ENCODE measurements at places on chromosomes 1 and 21.
A peak's percentile ranks its signal among the peaks of the same experiment; 100 is the strongest.

DNA sequence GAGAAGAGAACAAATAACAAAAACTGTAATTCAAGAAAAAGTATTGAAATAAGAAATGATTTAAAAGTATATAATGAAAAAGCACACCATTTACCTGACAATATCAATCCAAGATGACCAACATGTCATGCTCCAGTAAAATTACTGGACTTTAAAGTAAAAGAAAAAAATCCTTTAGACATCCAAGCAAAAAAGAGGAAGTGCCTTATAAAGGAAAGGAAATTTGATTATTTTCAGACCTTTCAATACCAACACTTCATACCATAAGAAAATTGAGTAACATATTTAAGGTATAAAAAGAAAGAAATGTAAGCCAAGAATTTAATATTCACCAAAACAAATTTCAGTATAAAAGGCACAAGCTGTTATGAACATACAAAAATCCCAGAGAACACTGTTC is 46.2 kb upstream of the SSX2IP start:
- DNase-seq = no peak

- DNase-seq = no peak
Observed at GRCh38 chr1:182568647-182569284, 20.3 kb downstream of the RNASEL start.

- no peak for DNase-seq
Observed at GRCh38 chr1:82158981-82159380, 358.2 kb downstream of the ADGRL2 start.

DNA sequence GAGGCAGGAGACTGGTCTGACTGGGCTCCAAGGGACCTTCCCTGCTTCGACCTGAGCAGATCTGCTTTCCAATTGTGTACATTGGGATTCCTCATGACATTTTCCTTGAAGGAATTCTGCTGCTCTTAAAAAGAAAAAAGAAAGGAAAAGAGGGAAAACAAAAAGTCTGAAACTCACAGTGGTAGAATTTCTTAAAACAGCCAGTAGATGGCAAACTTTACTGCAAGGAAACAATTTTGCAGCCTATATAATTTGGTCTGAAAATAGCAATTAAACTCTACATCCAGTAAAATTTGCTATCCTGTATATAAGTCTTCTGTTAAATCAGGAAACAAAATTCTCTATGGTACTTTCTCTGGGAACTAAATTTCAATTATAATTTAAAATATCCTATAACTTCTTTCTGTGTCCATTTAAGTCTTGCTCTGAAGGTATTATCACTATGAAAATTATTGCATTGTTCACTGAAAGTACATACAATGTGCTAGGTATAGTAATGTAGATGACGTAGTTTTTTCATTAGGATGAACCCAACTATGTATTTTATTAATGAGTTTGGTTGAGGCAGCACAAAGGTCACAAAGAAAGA is 59.8 kb downstream of the CRB1 start:
- DNase-seq = no peak

DNA sequence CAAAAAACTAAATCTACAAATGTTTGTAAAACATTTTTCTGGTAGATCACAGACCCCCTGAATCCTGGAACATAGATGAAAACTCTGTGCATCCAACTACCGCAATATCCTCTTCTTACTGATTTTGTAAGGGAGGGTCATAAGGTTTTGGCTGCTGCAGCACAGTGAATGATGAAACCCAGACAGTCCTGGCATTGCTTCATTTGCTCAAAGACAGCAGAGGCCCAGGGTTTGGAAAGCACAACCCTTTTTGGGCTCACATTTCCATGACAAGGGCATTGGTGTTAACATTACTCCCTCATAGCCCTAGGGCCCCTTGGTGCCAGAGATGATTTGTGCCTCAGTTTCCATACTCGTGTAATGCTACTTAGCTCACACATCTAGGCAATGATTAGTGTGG is 51.2 kb downstream of the PLXNA2 start:
- no peak for DNase-seq

- DNase-seq = no peak
Observed at GRCh38 chr1:23868557-23869016, 497 bp upstream of the FUCA1 start.

DNA sequence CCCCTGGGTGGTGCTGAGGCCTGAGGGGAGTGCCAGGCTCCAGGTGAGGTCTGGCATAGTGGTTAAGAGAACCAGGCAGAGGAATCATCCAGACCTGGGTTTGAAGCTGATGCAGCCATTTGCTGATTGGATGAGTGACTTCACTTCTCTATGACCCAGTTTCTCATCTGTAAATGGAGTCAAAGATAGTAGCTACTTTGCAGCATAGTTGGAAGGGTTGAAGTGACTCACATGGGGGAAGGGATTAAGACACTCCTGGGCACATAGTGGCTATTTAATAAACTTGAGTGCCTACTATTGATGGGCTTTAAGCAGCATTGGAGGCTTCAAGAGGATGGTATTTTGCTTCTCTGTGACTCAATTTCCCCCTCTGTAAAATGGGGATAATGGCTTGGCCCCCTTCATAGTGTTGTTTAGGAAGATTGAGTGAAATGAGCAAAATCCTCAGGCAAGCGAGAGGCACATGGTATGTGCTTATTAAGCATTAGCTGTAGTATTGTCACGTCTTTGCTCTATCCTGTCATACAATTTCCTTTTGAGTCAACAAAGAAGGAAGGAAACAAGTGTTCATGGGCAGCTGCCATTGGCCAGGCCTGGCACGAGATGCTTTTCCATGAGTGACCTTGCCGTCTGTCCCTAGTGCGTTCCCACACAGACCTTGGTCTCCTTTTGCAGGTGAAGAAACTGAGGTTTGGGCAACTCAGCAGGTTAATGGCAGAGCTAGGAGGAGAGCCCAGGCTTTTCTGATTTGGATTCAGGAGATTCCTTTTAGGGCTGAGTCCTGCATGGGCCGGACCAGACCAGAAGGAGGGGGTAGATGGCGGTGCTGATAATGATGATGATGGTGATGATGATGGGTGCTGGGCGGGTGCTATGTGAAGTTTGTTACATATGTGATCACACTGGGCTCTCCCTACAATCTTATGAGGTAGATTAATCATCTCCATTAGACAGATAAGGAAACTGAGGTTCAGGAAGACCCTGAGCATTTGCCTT is 131.1 kb upstream of the WNT4 start:
- DNase-seq = peak; percentile 26

GRCh38 chr21:33951276-33952178 is 35.9 kb upstream of the ATP5PO start:
- peak; percentile 45 for DNase-seq

DNA sequence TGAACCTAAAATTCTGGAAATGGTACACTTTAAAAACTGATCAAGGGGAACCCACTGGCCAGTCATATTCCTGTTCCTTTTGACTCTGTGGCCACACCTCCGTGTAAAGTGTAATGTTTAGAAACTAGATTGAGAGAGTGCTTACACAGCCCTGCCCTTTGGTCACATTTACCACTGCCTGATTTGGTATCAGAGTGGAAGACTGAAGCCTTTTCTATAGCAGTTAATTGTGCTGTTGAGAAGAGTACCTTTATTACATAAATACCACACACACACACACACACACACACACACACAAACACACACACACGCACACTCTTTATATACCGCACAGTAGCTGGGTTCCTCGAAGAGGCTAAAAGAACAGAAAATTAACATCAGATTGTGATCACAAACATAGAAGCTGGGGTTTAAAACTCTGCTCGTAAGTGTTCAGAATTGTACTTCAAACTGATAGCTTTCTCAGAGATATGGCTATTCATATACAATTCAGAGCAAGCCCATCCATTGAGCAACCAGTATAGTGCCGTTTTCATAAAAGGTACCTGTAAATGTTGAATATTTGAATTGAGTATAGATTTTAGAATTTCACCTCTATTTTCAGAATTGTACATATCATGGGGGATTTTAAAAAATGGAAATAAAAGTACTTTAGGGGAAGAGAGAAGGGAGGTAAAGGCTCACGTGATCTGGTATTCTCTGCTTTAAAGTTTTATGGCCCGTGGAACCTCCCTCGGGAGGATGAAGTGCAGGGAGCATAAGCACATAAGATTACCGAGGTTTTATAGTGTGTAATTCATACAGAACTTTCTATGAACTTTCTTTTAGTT is 37.5 kb downstream of the CAMTA1 start:
- no peak for DNase-seq

DNA sequence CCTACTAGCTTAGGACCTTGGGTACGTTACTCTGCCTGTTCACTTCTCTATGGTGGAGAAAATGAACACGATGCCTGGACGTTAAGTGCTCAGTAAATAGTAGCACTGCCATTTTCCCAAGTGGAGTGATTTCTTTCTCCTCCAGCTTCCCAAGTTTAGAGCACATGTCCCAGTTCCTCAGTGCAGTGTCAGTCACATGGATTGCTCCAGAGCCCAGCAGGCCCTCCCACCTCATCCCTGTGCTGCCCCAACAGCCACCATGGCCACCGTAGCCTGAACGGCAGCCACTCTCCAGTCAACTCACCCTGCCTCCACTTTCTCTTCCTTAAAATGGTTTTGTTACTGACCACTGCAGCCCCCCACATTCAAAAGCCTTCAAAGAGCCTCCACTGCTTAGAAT is 8.5 kb downstream of the STMN1 start:
- no peak for DNase-seq

GRCh38 chr1:207744000-207744534 is 7.8 kb upstream of the CD46 start:
- DNase-seq = no peak

DNA sequence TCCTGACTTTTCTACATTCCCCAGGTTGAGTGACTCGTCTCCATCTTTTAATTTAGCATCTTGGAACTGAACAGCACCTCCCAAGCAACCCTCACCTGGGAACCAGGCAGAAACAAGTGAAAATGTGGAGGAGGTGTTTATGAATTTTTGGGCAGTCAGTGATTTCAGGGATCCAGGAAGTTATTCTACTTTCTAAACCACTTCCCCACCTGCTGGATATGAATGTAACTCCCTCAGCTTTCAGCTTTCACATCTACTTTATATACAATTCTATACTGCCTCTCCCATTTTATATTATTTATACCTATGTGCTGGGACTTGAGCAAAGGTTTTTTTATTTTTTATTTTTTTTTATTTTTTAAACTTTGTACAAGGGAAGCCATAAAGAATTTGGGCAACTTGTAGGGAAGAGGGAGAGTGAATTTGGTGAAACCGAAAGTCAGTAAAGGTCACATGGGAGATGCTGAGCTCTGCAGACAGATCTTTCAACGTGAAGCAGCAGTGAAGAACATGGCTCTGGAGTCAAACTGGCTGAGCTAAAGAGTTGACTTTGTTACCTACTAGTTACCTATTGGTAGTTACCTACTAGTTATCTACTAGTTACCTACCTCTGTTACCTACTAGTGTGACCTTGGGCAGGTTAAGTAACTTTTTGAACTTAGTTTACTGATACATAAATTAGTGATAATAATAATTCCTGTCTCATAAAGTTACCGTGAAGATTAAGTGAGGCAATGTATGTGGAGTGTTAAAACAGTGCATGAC is 45.5 kb downstream of the DDR2 start:
- DNase-seq = no peak

GRCh38 chr1:220791285-220791684 is 4.6 kb downstream of the MTARC1 start:
- DNase-seq = no peak

DNA sequence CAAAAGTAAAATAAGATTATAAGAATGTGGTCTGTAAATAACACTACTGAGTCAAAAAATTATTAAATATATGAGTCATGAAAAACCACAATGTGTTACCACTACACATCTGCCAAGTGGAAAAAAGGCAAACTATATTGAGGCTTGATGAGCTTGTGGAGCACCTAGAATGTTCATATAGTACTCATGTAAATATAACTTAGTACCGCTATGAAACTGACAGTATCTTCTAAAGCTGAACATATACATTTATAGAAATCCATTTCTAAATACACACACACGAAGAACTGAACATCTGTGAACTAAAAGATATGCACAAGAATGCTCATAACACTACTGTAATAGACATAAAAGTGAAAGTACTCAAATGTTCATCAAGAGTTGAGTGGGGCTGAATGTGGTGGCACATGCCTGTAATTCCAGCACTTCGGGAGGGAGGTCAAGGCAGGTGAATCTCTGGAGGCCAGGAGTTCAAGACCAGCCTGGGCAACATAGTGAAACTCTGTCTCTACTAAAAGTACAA is 18.5 kb upstream of the GBP3 start:
- DNase-seq = peak; percentile 85

GRCh38 chr1:43557744-43558245 is 27.1 kb downstream of the PTPRF start:
- peak; percentile 43 for DNase-seq

- no peak for DNase-seq
Observed at GRCh38 chr21:28627261-28627660, 365.4 kb downstream of the LTN1 start.

GRCh38 chr1:56576880-56577405 is 2.4 kb downstream of the PLPP3 start:
- DNase-seq = peak; percentile 49

- DNase-seq = no peak
Observed at GRCh38 chr1:226653311-226653921, 85.7 kb downstream of the ITPKB start.

GRCh38 chr1:210882414-210883221 is 251.3 kb downstream of the KCNH1 start:
- DNase-seq = peak; percentile 89

Data from fibroblast of skin of back (primary cell).